ENCODE measurements at places on chromosomes 5 and 9.

GRCh38 chr5:116524051-116524904 lies 50.3 kb downstream of the SEMA6A start:
- DNase-seq: no peak

DNA sequence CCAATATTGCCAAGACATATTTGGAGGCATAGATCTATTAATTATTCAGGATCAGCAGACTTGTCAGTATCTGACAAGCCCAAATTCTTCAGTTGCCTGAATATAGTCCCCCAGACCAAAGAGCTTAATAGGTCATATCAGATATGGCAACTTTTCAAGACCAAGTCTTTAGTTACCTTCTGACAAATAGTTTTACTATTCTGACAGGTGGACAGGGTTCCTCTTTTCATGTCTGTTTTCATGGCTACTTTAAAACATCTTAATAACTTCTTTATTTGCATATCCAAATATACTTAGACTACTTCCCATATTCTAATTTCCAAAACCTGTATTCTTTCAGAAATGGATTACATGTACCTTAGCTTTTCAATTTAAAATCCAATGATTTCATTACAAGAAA lies 65.4 kb downstream of the AUH start:
- no peak for DNase-seq

DNA sequence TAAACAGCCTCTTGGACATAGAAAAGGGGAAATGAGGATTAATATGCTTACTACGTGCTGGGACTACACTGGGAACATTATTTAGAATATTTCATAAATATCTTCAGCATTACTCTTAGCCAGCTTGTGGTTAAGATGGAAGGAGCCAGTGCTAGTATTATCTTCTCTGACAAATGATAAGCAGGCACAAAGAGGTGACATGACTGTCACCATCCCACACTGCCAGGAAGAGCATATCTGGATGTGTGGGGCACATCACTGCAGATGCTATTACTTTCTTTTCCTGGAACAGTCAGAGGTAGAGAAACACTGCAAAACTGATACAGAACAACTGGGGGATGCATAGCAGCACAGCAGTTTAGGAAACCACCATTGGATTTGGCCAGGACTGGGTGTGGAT lies 281.0 kb upstream of the TNC start:
- no peak for DNase-seq

- no peak for DNase-seq
Measured at GRCh38 chr5:158648631-158649030, 451.1 kb downstream of the EBF1 start.

DNA sequence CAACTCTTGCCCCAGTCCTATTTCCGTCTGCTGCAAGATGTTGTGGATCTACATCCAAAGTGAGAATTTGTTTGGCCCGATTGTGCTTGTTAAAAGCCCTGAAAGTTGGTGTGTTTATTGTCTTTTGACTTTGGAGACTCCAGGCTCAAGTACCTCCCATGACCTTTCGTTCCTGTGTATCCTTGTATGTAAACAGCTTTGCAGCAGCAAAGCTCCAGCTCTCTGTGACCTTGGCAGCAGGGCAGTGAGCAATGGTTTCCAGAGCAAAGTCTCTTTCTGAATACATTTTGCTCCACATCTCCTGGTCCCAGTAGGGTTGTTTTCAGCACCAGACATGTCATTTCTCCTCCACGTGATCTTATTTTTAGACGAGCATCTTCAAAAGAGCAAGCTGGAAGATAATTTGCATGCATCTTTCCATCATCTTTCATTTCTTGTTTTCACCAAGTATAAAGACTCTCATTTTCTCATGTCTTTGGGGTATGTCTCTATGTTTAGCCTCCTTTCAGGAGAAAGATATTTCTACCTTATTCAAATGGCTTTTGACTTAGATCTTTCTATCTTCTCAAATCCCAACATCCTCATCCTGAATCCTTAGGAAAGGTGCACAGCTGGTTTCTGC lies 68.1 kb upstream of the ERCC6L2 start:
- DNase-seq: peak; percentile 9

DNA sequence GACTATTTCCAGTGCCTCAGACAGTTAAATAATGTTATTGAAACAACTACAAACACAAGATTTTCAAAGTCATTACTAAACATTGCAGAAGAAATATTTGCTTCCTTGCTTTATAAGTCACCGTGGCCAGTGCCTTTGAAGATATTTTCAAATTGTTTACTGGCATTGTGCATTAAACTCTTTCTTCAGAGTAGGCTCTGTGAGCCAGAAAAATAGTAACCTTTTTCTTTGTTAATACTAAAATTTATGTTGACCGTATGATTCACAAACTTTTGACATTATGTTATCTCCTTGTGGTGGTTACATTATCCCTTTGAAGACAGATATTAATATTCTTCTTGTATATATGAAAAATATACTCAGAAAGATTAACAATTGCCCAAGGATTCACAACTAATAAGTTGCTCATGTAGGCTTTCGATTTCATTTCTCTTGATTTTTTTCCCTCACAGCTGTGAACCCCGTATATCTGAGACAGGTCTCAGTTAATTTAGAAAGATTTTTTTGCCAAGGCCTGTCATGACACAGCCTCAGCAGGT lies 140.1 kb downstream of the NR3C1 start:
- no peak for DNase-seq

DNA sequence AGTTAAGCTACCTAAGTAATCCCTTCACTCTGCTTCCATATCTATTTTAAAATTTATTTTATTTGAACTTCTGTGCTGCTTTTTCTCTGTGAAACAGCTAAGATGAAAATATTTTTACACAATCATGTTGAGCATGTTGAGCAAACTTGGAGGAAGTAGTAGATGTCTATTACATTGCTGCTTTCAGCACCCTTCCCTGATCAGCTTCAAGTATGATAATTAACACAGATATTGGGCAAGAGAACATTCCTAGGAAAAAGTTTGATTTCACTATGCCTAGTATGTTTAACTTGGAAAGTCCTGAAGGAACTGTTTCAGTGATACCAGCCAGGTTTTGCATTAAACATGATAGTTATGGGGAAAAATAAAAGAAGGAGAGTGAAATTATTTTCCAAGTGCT lies 283.6 kb downstream of the ELAVL2 start:
- no peak for DNase-seq

DNA sequence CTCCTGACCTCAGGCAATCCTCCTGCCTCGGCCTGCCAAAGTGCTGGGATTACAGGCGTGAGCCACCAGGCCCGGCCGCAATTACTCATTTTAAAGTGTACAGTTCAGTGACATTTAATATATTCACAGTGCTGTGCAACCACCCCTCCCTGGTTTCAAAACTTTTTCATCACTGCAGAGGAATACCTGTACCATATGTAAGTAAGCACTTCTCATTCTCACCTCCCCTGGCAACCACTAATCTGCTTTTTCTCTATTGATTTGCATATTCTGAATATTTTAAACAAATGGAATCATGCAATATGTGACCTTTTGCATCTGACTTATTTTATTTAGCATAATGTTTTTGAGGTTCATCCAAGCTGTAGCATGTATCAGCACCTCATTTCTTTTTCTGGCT lies 21.3 kb upstream of the KIAA1958 start:
- DNase-seq: no peak

DNA sequence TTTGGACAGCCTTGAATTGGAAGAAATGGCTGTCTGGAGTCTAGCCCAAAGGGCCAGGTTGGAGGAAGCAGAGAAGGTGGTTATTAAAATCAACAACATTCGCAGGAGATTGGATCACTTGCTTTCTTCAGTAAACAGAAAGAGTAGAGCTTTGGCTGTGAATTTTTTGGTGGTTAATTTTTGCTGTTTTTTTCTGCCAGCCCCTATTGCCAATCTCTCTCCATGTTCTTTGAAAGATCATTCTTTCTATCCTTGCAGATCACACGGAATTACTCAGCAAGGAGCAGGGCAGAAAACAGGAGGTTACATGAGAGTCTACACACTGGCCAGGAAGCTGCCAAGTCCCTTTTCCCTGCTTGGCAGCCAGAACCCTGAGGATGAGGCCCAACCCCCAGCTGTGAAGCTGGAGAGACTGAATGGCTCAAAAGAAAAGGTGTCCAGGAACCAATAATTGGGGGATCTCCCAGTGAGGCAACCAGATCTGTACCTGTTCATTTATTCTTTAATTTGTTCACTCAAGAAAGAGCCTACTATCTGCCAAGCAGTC lies 13.0 kb downstream of the GLRX start:
- DNase-seq: no peak

- DNase-seq: no peak
Measured at GRCh38 chr9:117411547-117411946, 3.3 kb downstream of the ASTN2 start.

GRCh38 chr5:100542086-100542485 lies 6.9 kb downstream of the FAM174A start:
- no peak for DNase-seq

DNA sequence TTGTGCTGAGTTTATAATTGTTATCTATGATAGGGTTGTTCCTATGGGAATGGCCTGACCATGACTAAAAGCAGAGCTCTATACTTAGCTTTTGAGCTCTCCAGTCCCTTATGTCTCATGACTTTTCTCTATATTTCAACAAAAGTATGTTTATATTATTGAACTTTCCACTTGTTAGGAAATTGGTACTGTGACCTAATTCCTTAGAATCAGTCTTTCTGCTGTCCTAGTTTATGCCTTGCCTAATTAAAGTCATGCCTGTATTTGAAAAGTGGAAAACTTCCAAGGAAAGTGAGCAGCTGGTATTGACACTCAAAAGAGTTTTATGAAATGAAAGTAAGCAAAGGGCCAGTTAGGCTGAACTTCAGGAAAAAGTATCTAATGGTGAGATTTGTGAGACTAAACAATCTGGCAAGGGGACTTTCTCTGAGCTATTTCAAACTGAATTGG lies 68.6 kb downstream of the XRCC4 start:
- DNase-seq: no peak

GRCh38 chr5:39301406-39301805 lies 62.9 kb downstream of the C9 start:
- no peak for DNase-seq

DNA sequence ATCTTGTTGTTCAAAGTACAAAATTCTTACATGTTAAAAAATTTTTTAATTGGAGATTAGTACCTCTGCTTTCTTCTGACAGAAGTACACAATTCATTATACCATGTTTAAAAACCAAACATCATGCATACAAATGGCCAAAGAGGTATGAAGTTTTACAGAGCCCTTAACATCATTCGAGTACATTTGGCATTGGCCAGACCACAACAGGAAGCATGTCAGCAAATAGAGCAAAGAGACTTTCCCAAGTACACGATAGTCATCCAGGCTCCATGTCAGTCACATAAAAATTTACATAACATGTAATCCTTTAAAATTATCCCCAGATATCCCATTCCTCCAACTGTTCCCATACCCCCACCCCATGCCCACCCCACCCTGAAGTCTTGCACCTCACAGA lies 22.5 kb downstream of the HMGCS1 start:
- DNase-seq: no peak

- DNase-seq: no peak
Measured at GRCh38 chr5:103407402-103407801, 148.8 kb downstream of the MACIR start.

All from stimulated activated CD4-positive, alpha-beta T cell treated with anti-CD3 and anti-CD28 coated beads, Interleukin-15, amount 100 ng/mL, for 48 hours (primary cell).